ENCODE measurements at places on chromosomes 16 and 17.

DNA sequence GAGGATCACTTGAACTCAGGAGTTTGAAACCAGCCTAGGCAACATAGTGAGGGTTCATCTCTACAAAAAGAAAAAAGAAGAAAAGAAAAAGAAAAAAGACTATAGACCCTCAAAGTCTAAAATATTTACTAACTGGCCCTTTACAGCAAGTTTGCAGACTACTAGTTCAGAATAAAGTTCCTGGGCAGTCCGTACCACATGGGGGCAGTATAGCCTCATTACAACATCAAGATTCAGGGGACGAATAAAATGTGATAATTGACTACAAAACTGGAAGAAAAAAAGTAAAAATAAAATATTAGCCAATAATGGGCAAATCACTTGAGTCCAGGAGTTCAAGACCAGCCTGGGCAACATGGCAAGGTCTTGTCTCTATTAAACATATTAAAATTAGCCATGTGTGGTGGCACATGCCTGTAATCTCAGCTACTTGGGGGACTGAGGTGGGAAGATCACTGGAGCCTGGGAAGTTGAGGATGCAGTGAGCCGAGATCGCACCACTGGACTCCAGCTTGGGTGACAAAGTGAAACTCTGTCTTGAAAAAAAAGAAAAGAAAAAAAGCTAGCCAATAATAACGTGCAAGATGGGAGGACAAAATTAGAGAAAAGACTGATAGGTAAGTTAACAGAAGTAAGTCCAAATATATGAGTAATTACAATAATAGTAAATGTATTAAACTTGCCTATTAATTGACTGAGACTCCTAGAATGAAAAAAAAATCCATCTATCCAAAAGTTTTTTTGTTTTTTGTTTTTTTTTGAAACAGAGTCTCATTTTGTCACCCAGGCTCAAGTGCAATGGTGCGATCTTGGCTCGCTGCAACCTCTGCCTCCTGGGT lies 129.4 kb upstream of the SEC14L1 start:
- peak; percentile 55 for DNase-seq

- DNase-seq: no peak
These were observed 35.3 kb downstream of the SOCS3 start for GRCh38 chr17:78324391-78325075.

- no peak for DNase-seq
These were observed 37.5 kb upstream of the WSB1 start for GRCh38 chr17:27256225-27257030.

DNA sequence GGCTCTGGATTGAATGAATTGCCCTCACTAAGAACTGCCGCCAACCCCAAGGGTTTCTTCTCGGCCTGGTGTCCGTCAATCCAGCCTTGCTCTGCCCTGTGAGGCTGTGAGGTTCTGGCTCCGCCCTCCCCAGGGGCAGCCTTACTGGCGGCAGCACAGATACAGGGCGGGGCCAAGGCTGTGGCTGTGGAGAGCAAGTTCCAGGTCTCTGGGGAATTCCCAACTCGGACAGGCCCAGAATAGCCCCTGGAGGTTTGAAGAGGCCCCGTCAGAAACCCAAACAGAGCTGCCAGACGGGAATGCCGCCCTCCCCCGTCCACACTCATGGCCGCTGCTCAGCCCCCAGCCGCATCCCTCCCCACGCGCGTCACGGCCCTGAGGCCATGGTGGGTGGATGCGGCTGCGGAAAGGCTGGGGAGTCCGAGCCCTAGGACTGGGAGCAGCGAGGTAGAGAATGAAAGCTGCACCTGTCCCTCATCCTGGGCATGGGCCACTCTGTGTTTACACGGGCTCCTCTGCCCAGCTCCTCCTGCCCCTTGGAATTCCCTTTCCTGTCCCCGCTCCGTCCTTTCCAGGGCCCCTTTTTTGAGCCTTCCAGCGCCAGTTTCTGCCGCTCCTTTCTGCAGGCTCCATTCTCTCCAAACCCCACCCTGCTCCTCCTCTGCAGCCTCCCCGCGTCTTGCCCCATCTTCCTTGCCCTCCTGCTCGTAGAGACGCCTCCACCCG lies 660 bp upstream of the PRRT2 start:
- peak; percentile 77 for DNase-seq

DNA sequence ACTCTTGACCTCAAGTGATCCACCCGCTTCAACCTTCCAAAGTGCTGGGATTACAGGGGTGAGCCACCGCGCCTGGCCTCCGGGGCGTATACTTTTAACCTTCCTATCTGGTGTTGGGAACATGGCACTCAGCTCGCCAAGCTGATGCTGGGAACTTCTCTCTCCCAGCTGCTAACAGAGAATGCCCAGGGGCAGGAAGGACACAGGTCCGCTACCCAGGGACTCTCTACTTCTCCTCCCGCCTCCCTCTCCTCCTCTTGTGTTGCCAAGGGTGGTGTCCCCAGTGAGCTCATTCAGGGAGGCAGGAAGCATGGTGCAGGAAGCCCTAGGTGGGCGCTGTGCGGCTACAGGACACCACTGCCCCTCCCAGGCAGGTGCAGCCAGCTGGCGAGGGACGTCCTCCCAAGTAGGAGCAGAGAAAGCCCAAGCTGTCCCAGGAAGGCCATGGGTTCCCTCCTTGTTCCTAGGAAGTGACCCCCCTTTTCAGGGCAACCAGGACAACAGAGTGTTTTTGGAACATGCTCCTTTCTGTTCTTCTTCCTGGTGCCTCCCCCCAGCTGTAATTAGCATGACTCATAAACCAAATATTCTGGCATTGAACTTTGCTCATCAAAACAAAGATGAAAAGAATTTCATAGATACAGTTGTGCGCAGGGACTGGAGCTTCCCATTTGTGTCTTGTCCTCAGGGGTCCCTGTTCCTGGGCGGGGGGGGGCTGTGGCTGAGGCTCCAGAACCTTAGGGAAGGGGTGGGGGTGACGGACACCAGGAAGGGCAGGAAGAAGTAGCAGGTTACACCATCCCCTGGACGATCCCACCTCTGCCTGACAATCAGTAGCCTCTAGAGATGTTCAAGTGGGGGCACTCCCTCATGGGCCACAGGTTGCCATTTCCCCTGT lies 2.7 kb downstream of the C1QTNF1 start:
- no peak for DNase-seq

DNA sequence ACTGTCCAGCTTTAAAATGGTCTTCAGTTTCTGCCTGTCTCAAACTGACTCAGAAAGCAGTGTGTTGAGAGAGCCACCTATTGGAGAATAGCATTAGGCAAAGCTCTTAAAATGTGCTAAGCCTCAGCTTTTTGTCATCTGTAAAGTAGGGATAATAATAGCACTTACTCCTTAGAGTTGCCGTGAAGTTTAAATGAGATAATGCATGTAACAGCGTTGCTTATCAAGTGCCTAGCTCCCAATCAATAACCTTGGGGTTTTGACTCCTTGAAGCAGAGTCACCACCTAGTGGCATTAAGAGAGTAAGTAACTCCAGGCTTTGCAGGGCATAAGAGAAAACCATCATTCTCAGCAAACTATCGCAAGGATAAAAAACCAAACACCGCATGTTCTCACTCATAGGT lies 163.3 kb downstream of the HS3ST2 start:
- no peak for DNase-seq

DNA sequence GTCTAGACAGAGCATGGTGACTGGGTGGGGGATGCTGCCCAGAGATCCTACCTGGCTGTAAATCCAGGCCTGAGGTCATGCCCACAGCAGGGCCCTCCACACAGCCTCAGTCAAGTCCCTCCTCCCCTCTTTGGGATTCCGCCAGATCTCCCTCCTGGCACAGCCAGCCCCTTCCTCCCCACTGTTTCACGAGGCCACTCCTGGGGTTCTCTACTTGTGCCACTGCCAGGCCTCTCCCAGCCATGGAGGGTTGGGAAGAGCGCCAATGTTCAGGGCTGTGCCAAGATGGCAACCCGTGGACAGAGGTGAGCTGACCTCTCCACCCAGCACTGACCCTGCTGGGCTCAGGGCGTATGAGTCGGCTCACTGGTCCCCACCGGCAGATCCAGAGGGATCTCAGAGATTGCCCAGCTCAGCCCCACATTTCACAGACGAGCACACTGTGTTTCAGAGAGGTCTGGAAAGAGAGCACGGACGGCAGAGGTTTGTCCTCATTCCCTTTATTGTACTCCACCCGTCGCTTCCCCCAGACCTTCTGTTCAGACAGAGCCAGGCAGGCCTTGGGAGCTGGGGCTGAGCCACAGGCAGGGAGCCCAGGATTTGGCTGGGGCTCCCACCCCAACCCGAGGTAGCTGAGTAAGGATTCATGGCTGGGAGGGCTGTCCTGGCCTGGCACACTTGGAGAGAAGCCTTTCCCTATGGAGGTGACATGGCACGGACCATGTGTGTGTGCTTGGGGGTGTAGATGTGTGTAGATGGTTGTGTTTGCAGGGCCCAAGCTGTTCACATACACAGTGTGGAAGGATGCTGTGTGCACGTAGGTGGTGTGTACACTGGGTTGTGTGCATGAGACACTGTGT lies 3.5 kb upstream of the CAMKK1 start:
- DNase-seq: no peak

DNA sequence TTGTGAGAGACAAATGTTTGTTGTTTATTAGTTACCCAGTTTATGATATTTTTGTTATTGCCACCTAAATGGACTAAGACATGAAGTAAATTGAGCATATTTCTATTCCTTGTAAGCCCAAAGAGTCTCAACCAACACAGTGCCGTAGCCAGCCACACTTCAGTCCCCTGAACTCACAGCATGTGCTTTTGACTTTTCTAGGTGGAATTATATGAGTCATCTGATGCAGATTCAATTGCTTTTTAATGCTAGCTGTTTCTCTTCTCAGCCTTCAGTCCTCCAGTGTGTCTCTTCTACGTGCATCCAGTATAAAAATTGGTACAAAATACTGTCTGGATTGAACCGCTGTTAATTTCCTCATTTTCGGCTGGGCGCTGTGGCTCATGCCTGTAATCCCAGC lies 39.0 kb downstream of the IQCK start:
- no peak for DNase-seq

DNA sequence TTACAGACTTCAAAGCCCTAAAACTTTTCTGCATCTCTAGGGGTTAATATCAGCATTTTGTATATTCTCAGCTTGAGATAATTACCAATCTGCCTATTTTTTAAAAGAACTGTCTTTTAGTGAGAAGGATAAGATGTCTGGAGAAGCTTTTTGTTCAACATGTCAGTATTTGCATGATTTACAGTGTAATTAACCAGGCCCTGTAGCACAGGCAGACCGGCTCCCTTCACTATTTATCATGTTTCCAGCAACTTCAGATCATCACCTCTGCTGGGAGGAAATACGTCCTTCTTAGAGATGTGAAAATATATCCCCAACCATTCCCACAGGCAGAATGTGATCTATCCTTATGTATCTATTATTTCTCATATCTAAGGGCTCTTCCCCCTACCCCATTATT lies 8.6 kb upstream of the DDX52 start:
- no peak for DNase-seq
